ENCODE measurements at places on chromosomes 4 and X.

GRCh38 chrX:148185631-148186030 lies 204.5 kb downstream of the FMR1NB start:
- DNase-seq: no peak

DNA sequence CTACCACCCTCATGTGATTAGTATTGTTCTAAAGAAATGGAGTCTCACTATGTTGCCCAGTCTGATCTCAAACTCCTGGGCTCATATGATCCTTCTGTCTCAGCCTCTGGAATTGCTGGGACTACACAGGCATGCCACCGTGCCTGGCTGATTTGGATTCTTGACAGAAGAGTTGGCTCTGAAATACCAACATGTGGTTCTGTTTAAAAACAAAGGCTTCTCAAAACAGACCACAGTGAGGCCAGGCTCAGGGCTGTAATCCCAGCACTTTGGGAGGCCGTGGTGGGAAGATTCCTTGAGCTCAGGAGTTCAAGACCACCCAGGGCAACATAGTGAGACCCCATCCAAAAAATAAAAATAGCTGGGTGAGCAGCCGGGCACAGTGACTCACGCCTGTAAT lies 126.7 kb downstream of the DHRSX start:
- DNase-seq: no peak

GRCh38 chr4:136935871-136936270 lies 596.4 kb downstream of the PCDH18 start:
- no peak for DNase-seq

DNA sequence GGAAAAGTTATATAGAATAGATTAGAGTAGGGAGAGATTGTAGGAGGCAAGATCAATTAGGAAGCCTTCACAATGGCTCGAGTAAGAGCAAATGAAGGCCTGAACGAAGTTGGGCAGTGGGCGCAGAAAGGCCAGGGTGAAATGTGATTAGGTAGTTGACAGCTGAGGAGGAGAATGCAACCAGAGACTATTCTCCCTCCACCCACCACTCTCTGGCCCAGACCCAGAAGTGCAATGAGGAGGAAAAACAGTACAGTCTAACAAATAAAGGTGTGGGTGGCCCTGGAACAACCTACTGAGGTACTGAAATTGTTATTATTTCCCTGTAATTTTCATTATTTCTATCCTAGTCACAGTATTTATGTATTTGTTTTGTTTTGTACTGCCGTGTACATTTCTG lies 176.7 kb downstream of the SLC39A8 start:
- no peak for DNase-seq

DNA sequence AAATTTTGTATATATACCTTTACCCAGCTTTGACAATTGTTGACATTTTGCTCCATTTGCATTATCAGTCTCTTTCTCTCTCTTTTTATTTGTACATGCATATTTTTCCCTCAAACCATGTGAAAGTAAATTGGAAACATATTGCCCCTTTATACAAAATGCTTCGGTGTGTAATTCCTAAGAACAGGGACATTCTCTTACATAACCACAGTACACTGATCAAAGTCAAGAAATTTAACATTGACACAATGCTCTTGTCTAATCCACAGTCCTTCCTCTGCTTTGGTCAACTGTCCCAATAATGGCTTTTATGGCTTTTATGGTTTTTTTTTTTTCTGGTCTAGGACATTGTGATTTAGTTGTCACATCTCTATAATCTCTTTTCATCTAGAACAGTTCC lies 9.5 kb upstream of the SMS start:
- DNase-seq: no peak

GRCh38 chr4:1614854-1615595 lies 69.1 kb downstream of the FAM53A start:
- no peak for DNase-seq

DNA sequence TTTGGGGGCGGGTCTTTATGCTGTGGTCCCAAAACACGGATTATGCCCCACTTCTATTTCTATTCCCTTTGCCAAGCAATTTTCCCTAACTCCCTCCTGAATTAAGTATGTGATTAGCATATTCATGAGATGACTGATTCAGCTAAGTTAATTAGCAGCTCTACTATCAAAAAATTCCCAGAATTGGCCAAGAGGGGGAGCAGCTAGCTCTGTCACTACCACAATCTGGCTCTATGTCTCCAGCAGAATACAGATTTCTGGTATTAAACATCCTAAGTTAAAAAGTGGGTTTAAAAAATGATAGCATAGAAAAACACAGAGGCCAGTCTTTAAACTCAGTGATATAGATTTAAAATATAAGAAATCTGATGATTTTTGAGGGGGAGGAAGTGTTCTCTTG lies 80.3 kb downstream of the GPC4 start:
- DNase-seq: no peak

GRCh38 chrX:48782795-48783194 lies 3.6 kb upstream of the GATA1 start:
- no peak for DNase-seq

GRCh38 chr4:34953145-34953799 lies 1291.0 kb downstream of the ARAP2 start:
- DNase-seq: no peak

DNA sequence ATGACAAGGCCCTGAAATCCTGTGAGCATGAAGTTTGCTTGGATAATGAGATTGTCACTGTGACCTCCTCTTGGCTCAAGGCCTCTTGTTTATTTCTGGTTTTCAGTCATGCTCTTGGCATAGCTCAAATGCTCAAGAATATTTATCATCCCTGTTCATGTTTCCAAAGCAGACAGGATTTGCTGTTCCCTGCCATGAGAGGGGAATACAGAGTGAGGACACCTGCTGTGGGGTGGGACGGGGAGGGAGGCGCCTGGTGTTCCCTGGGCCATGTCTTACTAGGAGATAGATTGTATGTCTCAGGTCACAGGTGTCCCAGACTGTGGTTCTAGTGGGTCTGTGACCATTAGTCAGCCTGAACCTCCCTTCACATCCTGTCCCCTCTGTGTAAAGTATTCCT lies 34.9 kb upstream of the SH3RF1 start:
- DNase-seq: no peak

GRCh38 chrX:11535156-11535919 lies 130.4 kb downstream of the ARHGAP6 start:
- DNase-seq: no peak

DNA sequence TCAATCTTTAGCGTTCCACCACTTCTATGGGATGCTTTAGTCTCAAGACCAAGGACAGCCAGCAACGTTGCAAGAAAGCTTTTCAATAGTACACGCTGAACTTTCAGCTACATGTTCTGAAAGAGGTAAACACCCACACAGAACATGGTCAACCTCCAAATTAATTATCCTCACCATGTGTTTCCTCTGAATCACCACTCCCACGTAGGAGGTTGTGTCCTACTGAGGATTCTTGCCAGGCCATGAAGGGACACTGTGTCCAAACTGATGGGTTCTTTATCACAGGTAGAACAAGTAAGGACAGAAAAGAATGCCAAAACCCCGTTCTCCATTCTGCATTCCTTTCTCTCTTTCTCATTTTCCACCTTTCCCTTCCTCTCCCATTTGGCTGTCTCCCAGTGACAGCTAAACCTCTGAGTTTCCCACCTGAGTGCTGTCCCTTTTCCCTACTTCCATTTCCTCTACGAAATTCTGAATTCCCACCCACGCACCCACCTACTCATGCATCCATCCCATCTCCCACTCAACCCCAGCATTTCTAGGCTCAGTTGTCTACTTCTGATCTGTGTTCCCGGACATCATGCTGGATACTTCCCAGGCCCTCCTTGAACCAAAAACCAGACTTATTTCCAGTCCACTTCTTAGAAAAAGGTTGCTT lies 29.0 kb upstream of the GPM6B start:
- DNase-seq: no peak

DNA sequence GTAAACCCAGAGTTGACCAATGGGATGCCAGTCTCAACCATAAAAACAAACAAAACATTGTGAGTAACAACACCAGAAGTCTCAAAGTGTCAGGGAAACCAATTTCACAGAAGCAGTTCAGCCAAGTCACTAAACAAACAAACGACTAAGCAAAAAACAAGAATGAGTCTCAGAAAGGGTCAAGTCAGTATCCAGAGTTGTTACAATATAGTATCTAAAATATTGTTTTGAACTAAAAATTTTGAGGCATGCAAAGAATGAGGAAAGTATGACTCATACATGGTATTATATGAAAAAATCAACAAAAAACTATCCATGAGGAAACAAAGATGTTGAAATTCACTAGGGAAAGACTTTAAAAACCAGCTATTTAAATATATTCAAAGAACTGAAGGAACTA lies 70.6 kb downstream of the AR start:
- no peak for DNase-seq

DNA sequence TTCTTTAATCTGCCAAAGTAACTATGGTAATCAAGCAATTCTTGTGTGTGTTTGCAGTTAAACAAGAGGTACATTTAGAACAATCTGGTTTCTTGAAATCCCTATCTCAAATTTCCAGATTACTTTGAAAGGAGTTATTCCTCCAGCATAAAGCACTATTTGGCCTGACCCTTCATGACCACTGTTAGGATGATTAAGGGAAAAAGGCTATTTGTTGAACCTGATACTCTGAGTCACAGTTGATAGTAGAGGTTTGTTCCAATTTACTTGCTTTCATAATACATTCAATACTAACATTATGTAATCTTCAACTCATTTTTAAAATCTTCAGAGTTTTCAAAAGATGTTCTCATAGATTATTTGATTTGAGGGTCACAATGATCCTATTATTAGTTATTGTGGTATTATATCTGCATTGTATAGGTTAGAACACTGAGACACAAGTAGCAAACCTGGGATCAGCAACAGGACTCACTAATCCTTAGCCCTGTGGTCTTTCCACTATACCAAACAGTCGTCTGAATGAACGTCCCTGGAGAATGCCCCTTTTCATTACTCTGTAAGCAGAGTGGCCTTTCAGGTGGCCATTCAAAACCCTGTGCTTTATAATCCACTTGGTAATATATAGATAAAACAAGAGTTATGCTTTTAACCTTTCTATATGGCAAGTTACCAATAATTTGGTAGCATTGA lies 8.1 kb upstream of the NDST4 start:
- no peak for DNase-seq

GRCh38 chr4:120704538-120704937 lies 218.0 kb downstream of the PRDM5 start:
- no peak for DNase-seq

DNA sequence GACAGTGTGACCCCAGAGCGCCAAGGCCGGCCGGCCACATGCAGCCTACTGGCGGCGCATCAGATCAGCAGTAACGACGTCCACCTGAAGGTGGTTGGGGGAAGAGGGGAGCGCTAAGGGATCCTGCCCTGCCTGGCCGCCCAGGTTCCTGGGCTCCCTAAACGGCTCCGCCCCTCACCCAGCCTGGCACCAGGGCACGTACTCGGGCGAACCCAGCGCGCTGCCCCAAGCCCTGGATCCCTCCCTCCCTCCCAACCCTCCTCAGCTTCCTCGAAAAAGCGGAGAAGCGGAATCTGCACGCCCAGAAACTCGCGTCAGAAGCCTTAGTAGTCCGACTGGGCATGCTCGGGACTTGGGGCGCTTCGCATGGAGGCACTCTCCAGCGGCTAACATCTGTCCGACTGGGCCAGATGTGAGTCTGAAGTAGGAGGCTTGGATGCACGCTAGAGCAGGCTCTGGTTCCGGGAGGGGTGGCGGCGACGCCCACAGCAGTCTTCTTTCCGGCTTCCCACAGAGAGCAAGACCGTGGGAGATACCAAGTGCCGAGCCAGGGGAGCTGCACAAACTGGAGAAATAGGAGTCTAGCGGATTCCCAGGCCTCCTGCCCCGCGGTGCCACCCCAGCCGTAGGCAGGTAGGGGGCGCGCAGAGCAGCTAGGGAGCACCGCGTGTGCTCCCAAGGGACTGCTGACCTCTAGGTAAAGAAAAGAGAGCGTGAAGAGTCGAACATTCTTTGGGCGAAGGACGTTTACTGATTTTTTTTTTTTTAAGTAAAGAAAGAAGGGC lies 114.3 kb upstream of the TEX13C start:
- DNase-seq: no peak

GRCh38 chr4:67198727-67199126 lies 346.6 kb downstream of the CENPC start:
- no peak for DNase-seq

DNA sequence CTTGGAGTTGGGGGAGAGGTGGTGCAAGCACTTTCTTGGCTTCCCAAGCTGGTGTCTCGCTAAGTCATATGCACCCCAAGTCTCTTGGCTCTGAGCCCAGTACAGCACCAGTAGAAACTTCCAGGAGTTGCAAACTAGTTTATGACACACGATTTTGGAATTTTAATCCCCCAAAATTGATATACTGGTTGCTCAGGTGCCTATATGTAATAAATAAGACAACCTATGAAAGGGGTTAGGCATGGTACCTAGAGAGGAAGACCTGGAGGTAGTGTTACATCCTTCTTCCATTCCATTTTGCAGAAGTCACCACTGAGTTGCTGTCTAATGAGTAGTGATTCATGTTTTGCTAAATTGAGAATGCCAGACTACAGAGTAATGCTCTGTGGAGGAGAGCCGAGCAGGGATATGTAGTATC lies 4.3 kb upstream of the SLC4A4 start:
- no peak for DNase-seq

DNA sequence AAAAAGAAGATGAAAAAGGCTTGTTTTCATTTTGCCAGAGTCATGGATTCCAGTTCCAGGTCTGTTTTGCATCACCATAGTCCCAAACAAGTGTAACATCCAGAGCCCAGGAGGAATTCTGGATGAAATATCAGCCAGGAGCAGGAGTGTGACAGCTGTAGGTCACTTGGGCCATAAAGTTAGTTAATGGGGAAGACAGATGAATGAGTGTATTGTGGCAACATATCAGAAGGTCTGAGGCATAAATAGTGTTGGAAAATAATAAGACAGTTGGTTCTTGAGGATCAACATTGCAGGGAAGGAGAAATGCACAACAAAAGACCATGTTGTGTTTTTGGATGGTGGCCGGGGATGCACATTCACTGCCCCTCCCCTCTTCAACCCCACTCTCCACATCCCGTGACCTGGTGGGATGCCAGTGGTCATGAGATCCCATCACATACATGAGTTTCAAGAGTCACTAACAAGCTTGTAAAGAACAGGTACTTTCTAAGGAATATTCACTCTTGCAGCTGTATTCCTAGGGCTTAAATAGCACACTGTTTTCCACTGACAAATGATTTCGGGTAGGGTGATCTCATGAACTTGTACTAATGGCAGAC lies 83.1 kb upstream of the IGFBP7 start:
- no peak for DNase-seq

- DNase-seq: no peak
These were observed 2.1 kb upstream of the MTNR1A start for GRCh38 chr4:186557486-186557885.

DNA sequence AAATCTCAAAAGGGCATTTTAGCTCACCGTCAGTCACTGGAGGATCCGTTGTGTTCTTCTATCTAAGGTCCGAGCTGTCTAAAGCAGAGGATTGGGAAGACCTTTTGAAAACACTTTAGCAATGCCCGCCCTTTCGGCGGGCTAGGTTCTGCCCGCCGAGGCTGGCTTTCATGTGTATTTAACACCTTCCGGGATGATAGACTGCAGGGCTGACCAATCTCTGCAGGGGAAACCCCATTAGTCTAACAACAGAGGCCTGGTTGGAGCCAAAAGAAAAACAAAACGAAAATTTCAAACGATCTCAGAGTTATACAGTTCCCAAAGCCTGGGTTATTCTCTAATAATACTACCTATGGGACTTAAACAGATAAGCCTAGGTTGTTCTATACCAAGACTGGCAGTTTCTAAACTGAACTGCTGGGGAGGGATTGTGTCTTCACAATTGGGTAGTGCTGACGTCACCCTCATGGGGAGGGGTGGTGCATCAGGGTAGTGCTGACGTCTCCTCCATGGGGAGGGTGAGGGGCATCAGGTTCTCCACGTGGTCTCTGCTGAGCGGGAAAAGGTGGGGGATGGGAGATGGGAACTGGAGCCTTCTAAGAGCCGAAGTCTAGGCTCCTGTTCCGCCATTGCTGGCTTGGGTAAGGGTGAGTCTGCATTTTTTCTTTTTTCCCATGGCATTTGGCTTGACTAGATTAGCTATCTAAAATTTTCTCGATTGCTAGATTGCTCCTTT lies 14.8 kb upstream of the CUL4B start:
- DNase-seq: no peak

All from CD4-positive, alpha-beta T cell treated with Interleukin-4 for 1 hour (primary cell).